ENCODE measurements at places on chromosomes 7 and 10.
A peak's percentile ranks its signal among the peaks of the same experiment; 100 is the strongest.

- DNase-seq = no peak
Measured at GRCh38 chr10:11539191-11539868, 72.1 kb downstream of the USP6NL start.

DNA sequence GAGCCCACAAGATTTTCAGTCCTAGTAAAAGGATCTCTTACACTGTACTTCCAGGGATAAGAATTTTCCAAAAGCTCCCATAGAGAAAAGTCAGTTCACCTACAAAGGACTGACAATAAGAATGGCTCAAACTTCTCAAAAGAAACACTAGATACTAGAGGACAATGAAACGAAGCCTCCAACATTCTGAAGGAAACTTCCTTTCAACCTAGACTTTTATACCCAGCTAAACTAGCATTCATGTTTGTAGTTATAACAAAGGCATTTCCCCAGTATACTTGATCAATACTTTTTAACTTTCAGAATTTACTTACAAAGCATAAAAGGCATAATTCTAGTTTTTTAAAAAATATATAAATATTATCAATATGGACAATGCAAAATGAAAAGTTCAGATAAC is 41.0 kb upstream of the DNAAF5 start:
- no peak for DNase-seq

DNA sequence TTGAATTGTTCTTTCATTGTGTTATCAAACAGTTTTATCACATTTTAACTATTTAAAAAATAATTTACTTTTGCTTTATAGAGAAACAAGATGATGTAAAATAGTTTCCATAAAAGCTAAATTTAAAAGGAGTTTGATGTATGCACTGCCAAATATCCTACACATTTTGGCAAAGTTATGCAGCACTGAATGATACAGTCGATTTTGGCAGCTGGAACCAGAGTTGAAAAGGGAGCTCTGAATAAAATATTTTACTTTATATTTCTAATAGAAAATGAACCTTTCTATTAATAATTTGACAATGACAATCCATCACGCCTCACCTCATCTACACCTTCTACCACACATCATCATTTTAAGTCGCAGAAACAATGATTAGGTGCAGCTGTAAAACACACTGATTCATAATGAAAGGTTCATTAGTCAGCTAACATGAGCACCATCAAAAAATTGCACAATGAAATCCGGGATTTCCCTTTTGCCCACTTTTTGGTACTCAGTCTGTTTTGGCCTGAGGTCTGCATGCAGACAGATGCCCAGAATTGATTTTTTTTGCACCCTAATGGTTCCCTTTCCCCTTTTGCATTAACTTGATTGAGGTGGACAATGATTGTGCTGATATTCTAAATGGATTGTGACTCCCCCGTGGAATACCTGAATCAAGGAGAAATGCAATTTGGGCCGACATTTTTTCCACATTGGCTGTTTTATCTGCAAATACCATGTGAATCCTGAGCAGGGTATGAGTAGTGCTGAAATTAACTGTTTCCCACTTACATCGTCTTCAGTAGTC is 105.8 kb downstream of the THSD7A start:
- DNase-seq = no peak

GRCh38 chr7:1694611-1695511 is 24.8 kb downstream of the ELFN1 start:
- DNase-seq = no peak

- DNase-seq = peak; percentile 55
Measured at GRCh38 chr10:12350167-12350872, 973 bp downstream of the CAMK1D start.

- DNase-seq = no peak
Measured at GRCh38 chr7:69129951-69130350, 468.3 kb upstream of the AUTS2 start.

- no peak for DNase-seq
Measured at GRCh38 chr7:104890216-104890615, 123.8 kb upstream of the KMT2E start.

DNA sequence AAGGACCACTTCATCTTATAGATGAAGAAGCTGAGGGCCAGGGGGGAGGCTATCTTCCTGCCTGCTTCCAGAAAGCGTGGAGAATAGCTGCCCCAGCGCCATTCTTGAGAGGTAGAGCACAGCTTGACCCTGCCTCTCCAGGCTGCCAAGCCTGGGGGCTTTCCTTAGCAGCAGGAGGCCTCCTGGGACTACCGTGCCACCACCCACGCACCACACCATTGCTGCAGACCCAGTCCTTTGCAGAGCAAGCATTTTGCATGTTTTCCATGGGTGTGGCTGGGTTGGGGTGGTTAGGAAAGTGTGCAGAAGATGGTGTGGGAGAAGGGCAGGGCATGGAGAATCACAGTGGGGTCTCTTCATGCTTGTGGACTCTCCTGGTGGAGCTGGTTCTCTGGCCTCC is 64.9 kb downstream of the TBXAS1 start:
- no peak for DNase-seq

- DNase-seq = no peak
Measured at GRCh38 chr10:1392127-1392526, 335.9 kb downstream of the WDR37 start.

DNA sequence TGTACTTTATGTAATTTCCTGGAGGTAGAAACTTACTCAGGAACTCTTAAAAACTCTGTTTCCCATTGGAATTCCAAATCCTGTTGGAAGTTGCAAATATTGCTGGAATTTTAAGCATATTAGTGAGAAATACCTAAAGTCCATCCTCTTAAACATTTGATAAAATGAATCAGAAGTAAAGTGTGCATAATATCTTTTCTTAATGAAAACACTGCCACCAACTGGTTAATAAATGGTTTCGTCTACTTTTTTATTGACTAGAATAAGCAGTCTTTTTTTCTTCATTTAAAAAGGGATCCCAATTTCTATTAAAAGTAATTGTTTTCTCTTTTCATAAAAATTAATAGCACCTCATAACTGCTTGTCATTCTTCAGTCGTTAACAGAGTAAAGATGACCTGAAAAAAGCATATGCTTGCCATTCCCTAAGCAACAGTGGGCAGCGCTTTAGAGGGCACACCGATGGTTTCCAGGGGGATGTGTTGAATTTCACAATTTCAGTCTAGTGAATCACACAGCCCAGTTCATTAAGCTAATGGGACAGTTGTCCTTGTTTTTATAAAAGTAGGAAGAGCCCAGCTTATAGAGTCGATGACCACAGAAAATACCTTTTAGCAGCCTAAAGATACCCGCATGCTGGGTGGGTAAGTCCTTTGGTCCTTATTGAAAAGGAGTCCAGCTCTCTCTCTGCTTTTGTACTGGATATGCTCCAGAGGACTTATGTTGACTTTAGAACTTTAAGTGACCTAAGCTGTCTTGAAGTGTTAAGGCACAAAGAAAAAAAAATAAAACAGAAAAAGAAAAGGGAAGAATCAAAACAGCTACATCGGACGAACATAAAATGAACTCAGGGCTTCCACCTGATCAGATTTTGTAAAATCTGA is 28.5 kb downstream of the NPS start:
- DNase-seq = no peak

- peak; percentile 14 for DNase-seq
Measured at GRCh38 chr7:66894463-66895080, 26.5 kb upstream of the TMEM248 start.

GRCh38 chr10:80730522-80730921 is 192.8 kb downstream of the SH2D4B start:
- DNase-seq = no peak

DNA sequence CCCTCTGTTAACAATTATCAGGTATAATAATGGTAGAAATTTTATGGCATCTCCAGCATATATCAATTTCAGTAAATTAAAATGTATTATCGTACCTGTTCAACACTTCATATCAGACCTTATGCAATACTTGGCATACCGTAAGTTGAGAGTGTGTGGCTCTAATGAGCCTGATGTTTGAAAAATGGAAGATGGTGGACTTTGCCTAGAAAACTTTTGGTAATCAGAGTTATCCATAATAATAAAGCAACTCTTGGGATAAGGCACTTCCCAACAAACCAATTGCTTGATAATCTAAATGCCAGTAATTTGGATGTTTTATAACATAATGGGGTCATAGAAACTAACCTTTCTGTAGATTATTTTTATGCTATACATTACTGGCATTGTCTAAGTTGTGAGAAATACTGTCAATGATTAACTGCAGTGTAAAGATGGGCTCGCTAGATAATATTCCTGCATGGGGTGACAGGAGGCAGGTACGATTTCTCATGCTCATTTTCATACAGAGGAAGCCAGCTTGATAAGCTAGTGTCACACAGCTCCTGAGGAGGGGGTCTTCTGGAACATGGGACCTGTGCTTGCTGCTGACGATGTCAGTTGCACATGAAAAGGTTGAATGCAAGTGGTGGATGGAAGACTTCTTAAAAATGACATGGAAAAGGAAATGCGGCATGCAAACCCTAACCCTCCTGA is 27.8 kb upstream of the DMBT1 start:
- DNase-seq = no peak

DNA sequence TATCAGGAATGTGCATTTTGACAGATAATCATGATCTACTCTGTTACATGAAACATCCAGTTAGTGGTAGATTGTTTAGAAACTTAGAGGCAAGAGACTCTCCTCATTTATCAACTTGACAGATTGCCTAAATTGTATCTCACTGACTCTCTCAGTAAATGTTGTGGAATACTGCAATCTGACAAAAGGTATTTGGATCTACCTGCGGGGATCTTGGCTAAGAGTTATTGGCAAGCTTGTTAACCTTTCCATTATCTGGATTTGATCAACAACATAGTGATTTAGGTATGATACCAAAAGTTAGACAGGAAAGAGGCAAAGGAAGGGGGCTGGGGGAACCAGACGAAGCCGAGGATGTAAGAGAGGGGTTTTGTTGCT is 2.0 kb downstream of the VSTM2A start:
- no peak for DNase-seq

- no peak for DNase-seq
Measured at GRCh38 chr7:22338877-22339276, 18.1 kb downstream of the RAPGEF5 start.

GRCh38 chr10:35783305-35783838 is 141.3 kb upstream of the FZD8 start:
- no peak for DNase-seq

DNA sequence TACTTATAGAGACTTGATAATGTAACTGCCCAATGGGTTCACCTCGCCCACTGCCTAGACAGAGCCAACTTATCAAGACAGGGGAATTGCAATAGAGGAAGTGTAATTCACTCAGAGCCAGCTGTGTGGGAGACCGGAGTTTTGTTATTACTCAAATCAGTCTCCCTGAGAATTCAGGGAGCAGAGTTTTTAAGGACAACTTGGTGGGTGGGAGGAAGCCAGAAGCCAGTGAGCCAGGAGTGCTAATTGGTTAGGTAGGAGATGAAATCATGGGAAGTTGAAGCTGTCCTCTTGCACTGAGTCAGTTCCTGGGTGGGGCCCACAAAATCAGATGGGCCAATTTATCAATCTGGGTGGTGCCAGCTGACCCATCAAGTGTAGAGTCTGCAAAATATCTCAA is 20.1 kb upstream of the C7orf33 start:
- DNase-seq = no peak
